ENCODE measurements at places on chromosomes 6 and 20. TPM values are rescaled to one million over a fixed set of nuclear protein-coding genes. Genes with fewer than 3 reads are reported as not detected.

GSTA3 gene
- not detected for polyA plus RNA-seq

FOXS1 gene
- polyA plus RNA-seq = 0.35 TPM

GGTLC1 gene
- polyA plus RNA-seq = not detected

BNIP5 gene
- polyA plus RNA-seq = not detected

ALDH8A1 gene
- 0.31 TPM for polyA plus RNA-seq

GABRR1 gene
- polyA plus RNA-seq = 0.20 TPM

ADGRF1 gene
- polyA plus RNA-seq = 25.5 TPM

RREB1 gene
- 13.0 TPM for polyA plus RNA-seq

HLA-DOA gene
- polyA plus RNA-seq = 1.5 TPM
